ENCODE measurements at places on chromosomes 16 and 17.

DNA sequence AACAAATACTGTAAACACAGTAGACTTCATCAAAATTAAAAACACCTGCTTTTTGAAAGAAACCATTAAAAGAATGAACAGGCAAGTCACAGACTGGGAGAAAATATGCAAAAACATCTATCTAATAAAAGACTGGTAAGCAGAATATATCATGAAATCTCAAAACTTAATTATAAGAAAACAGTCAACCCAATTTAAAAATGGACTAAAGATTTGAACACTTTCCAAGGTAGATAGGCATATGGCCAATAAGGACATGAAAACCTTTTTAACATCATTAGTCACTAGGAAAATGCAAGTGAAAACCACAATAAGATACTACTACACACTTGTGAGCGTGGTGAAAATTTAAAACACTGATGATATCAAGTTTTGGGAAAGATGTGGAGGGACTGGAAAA, 218.7 kb downstream of the CEP112 start:
- no peak for DNase-seq

DNA sequence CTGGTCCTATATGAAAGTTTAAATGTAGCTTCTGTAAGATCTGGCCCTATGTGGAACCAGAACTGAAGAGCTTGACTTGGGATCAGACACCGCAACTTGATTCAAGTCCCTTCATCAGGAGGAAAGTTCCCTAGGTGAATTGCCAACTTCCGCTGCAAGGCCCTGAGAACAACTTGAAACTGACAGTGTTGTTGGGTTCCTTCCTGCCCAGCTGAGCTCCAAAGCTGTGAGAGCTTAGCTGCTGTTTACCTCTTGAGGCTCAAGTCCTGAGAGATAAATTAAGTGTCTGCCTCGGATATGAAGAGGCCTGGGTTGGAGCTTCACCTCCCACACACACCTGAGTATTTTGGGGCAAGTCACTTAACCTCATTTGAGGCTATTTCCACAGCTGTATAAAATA, 44.7 kb downstream of the REXO5 start:
- DNase-seq: no peak

DNA sequence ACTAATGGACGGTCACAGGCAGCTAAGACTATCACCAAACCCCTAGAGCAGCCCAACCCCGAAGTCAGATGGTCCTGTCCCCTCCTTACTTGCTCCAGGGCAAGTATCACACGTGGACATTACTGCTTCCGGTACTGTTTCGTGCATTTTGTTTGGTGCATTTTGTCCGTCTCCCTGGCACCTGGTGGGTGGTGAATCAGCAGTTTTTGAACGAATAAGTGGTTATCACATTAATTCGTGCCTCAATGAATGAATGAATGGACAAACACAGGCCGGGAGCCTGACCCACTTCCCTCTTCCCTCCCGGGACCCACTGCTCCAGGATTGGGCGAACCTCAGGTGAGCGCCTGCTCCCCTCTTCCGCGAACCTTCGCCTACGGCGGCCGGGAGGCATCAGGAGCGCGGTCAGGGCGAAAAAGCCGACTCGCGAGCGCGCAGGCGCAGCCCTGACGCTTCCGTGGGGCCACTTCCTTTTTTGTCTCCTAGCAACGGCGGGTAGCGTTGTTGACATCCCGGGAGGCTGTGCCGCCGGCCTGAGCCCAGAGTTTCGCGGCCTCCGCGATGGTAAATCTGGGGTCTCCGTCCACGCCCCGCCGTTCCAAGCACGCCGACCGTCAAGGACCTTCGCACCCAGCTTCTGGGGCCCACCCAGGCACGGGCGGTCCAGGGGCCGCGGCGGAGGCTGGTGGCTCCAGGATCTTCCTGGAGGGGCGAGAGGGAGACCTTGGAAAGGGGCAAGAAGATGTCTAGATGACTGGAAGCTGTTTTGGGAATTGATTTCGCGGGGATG, at the start of gene DYNLRB2:
Gene DYNLRB2, plus strand, starts transcription at position 478 of the 790 bp plus-strand sequence. Its CDS starts 84 bp downstream, at position 562.
- peak; percentile 83 for DNase-seq

DNA sequence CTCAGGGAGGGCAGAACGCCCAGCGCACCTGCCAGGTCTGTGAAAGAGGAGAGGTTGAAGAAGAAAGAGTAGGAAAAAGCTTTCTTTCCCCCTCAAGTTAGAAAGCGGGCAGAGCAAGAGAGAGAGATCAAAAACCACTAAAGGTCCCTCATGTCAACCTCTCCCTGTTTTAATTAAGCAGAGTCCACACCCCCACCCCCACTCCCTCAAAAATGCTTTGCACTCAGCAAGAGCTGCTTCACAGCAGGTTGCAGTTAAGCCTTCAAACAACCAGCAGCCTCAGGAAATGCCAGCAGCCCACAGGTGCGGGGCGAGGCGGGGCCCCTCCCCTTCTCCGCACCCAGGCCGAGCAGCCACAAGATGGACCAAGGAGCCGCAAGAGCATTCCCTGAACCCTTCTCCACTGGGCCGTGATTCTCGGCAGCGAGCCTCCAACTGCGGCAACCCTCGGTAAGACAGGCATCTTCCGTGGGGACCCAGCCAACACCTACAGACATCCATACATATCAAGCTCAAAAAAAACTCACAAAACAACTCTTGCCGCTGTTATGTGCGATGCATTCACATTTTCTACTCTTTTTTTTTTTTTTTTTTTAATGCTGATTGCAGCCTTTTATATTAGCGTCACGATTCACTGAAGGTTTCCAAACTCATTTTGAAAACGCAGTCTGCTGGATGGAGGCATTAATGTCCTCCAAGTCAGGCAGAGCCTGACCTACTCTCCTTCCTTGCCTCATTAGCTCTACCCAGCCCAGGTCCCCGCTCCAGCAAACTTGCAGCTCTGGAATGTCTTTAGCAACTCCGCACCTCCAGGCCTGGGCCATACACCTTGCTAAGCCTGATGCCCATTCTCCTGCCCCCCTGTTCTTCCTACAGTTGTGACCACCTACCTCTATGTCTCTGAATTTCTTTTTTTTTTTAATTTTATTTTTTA, 66.1 kb downstream of the AXIN2 start:
- no peak for DNase-seq

- DNase-seq: no peak
These were observed 31.4 kb upstream of the CNEP1R1 start for GRCh38 chr16:49993579-49993978.

DNA sequence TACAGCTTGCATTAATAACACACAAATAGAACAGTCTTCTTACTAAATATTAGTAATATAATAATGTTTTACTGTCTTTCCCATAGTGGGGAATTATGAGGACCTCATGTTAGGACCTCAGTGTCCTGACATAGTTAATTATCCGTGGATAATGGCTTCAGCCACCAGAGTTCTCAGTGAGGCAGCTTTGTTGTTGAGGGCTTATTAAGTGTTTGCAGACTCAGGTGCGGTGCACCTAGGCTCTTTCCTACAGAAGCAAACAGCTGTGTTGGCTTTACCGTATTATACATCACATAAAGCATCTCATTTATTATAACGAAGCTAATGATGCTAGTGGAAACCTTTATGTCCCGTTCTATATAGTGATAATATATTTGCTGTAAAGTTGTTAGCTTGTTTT, 246.7 kb downstream of the FTO start:
- DNase-seq: no peak

- DNase-seq: no peak
These were observed at the start of gene MEOX1 for GRCh38 chr17:43661699-43662412. TSS of gene MEOX1 (minus strand) at chr17:43661922. CDS start at chr17:43661534, 388 bp downstream.

DNA sequence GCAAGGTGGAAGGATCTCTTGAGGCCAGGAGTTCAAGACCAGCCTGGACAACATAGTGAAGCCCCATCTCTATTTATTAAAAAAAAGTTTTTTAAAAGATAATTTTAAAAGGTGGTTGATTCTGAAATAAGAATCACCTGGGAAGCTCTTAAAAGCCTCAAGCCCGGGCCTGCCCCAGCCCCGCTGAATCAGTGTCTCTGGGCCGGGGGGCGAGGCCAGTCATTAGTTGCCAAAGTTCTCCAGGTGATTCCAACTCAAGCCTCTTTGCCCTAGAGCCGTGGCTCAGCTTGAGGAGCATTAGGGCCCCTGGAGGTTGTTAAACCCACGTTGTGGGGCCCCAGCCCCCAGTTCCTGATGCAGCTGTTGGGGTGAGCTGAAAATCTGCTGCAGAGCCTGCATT, 24.6 kb downstream of the JPH3 start:
- no peak for DNase-seq

DNA sequence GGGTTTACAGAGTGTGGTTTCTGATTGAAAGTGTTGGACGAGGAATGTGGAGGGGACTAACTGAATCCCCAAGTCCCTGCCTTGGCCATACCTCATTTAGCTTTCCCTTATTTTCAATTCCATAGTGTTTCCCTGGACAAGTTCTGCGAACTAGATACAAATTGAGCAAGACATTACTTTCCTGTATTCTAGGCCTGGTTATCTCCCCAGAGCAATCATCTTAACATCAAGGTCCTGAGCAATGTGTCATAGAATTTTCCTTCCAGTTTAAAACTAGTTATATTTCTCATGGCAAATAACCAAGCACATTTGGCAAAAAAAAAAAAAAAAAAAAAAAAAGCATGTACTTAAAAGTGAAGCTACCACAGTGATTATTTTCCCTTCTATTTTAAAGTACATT, 330.1 kb downstream of the CDH11 start:
- DNase-seq: no peak

DNA sequence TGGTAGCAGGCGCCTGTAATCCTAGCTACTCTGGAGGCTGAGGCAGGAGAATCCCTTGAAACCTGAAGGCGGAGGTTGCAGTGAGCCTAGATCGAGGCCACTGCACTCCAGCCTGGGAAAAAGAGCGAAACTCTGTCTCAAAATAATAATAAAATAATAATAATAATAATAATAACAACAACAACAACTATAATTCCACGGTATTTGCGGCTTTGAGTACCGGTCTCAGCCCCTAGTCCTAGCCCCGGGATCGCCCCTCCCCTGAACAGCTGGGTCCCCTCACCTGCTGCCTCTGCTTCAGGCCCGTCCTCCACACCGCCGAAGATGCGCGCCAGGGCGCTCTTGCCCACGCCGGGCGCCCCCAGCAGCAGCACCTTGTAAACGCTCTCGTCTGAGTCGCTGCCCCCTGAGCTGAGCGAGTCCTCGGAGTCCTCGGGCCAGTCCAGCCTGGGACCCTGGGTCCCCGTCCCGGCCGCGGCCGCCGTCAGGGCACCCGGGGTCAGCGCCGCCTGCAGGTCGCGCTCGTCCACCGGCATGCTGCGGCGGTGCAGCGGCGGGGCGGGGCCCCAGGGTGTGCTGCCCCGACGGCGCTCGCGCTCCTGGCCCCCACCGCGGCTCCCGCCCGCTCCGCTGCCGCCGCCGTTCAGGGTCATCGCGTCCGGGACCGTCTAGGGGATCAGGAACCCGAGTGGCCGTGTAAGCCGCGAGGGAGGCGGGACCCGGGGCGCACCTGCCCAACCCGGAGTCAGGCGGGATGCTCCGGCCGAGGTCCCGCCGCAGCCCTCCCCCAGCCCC, 611 bp downstream of the RRAD start:
- no peak for DNase-seq

DNA sequence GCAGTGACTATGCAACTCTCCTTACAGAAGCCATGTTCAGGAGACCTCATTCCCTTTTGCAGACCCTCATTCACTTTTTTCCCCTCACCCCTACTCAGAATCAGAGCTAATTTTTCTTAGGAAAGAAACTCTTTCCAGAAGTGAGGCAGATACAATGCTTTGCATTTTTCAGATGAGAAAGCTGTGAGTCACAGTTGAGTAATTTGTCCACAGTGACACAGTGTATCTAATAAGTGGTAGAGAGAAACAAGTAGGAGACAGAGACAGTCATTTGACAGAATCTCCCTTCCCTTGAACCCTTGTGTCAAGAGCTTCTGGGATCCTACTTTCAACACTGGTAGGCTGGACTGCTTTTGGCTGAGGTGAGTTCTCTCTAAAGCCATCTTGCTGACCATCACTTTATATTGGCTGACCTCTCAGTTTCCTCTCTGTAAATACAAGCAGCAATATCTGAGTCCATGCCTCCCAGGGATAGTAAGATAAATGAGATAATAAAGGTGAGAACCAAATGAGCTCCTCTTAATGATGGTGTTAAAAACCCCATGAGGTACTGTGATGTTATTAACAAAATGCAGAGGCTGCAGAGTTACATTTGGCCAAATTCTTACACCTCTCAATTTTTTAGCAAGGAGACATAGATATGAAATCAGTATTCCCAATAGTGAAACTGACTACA, 130.8 kb downstream of the CA10 start:
- no peak for DNase-seq

- no peak for DNase-seq
These were observed 20.4 kb downstream of the CDH5 start for GRCh38 chr16:66386629-66387622.

GRCh38 chr17:11353601-11354000, 112.6 kb downstream of the SHISA6 start:
- DNase-seq: no peak

DNA sequence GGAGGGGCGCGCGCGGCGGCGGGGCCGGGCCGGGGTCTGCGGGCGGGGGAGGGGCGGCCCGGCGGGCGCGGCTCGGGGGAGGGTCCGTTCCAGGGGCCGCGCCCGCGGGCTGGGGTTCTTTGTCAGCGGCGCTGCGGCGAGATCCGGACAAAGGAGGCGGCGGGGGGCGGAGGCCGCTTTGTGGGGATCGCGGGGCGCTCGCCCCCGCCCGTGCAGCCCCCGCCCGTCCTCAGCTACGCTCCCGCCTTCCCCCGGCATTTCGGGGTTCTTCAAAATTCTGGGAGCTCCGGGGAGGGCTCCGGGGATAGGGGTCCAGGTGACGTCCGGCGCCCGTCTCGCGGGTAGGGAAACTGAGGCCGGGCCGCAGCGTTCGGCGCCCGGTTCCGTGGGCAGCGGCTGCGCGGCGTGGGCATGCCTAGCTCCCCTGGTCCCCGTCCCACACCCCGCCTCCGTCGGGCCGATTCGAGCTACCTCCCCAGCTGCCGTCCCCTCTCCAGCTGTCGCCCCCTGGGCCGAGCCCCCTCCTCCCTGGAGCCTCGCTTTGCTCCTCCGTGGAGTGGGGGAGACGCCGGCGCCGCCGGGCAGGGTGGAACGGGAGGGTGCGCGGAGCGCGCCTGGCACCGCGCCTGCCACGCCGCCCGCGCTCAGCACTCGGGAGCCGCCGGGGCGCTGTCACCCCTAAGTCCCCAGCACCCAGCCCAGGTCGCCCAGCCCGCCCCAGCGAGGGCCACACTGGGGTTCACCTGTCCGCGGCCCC, 546 bp downstream of the SNN start:
- no peak for DNase-seq

DNA sequence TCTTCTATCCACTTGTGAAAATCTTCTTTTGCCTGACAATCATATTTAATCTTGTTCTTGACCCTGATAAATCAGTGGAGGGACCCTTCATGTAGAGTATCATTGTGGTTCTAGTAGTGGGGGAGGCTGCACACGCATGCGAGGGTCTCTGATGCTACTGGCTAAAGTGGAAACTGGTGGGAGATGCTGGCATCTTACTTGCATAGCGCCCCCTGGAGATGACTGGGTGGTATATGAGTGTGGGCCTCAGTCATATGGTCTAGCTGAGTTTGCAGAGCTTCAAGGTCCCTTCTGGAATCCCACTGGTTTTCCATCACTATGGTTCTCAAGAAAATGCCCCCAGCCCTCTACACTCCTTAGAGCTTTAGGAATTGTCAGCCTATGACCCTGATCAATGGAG, 236.4 kb upstream of the AXIN2 start:
- no peak for DNase-seq

GRCh38 chr16:9219813-9220212, 128.4 kb downstream of the HAPSTR1 start:
- no peak for DNase-seq

GRCh38 chr17:31859487-31860008, 504 bp upstream of the COPRS start:
- DNase-seq: no peak

Data from activated CD4-positive, CD25-positive, alpha-beta regulatory T cell treated with anti-CD3 and anti-CD28 coated beads, Interleukin-2, amount 50 U/mL, for 16 hours (primary cell).